ENCODE measurements at places on chromosomes 4 and X.

DNA sequence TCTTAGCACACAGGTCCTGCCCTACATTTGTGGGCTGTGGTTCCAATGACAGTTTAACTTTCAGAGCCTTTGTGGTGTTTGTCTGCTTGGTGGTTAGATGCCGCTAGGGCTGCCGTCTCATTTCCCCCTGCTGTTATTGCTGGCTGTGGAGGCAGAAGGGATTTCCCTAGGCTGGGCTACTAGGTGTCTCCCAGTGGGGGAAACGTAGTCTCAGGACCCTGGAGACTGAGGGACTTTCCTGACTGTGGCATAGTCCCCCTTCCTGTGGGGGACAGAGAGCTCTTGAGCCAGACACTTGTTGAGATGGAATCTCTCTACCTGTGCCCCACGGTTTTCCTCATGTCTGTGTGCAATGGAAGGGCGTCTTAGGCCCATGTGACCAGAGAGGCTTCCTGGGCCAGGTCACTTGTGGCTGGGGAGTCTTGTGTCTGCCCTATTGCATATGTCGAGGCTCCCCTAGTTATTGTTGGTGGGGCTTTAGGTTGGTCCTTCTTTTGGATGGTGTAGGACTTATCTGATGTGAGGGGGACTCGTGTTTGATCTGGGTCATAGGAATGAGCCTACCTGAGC is 68.2 kb downstream of the ARHGAP10 start:
- DNase-seq: peak; percentile 84

GRCh38 chr4:142262956-142263355 is 583.1 kb downstream of the INPP4B start:
- no peak for DNase-seq

DNA sequence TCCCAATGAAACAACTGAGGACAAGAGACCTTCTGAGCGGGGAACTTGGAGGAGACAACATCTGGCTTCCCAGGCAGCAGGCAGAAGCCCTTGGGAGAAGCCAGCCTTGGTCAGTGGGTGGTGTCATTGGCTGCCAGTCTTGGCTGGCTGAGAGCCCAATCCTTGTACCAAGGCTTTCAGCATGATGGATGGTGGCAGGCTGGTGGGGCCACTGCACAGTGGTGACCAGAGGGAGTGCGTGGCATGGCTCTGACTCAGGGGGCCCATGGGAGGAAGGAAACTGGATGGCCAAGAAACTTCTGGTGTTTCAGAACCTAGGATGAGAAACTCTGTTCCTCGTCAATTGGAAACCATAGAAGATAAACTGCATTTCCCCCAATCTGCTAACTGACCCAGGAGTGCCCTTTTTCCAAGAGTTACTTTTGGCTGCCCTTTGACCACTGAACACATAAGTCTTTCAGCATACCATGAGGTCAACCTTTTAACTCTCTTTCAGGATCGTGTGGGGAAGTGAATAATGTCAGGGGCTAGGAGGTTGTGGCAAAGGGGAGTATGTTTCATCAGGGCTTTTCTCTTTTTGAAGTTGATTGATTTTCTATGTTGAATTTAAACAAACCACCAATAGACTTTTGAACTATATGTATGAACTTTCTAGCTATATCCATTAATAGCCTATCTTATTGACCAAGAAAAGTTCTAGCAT is 60.9 kb downstream of the SOWAHB start:
- no peak for DNase-seq

DNA sequence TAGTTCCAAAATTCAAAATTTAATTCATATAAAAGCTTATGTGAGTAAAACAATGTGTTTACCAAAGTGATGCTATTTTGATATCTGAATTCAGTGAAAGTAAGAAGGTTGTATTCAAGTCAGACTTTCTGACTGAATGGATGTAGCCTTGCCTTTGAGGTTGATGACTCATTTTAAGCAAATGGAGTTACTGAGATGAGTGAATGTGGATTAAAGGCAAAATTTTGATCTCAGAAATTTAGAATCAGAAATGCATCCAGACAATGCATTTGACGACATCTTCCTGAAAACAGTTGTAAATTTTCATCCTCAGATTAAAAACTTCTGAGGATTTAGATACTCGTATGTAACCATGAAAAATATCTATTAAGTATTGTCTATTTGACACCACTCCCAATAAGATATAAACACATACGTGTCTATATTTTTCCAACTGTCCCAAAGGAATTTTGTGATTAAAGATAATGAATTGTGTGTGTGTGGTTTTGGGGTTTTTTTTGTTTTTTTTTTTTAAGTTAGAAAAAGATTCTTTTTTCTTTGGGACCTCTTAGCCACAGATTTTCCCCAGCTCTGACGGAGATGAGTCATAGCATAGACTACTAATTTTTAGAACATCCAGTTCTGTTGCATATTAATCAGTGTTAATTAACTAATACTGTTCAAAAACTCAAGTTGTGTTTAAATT is 34.4 kb downstream of the NFKB1 start:
- DNase-seq: no peak

DNA sequence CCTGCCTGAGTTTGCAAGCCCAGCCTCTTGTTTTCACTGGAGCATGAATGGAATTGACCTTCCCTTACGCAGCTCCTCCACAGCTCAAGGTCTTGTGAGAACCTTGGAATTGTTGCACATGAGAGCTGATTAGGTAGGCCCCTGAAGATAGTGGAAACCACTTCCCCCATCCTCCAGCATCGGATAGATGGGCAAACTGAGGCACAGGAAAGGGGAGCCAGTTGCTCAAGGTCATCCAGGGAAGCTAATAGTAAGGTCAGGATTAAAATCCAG is 27.2 kb downstream of the PJA1 start:
- DNase-seq: no peak

- no peak for DNase-seq
Measured at GRCh38 chr4:159016593-159017024, 86.3 kb upstream of the RAPGEF2 start.

DNA sequence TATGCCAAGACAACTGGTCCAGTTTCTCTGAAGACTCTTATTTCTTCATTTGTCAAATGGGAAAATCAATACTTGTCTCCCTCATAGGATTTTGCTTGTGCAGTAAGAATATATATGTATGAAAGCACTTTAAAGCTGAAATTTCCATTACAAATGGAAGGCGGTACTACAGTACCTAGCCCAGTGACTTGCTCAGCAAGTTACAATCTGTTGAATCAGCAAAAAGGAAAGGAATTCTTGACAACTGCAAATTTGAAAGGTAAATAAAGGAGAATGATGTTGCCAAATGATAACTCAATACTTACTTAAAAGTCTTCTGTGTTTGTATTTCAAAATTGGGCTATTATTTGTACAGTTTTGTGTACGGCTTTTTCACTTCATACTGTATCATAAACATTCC is 71.1 kb downstream of the PKD2 start:
- DNase-seq: no peak

DNA sequence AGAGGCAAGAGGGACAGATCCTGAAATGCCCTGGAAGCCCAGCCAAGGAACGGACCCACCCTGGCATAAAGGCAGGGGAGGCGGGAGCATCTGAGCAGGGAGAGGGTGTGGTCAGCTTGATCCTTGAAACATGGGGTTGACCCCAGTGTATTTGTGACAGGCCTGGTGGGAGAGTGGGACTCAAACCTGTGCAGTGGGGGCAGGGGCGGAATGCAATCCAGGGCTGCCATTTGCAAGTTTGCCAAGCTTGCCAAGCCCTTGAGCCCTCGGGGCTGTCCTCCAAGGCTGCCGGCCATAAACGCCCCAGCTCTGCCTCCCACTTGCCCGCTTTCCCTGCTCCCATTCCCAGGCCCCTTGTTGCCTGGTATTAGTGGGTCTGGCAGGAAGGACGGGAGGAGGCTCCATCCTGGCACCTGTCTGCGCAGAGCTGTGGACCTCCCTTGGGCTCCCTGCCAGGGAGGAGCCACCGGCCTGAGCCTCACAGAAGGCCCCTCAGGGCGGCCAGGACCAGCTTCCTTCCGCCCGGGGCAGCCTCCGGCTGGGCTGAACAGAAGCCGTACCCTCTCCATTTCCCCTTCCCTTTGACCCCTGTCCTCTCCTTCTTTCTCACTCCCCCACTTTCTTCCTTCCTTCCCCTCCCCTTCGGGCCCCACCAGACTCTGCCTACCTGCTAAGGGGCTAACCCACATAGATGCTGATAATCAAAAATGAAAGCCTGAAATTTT is 661 bp downstream of the S100P start:
- peak; percentile 49 for DNase-seq

- DNase-seq: no peak
Measured at GRCh38 chrX:140503714-140504351, 1.0 kb downstream of the SOX3 start.

GRCh38 chr4:40934676-40935075 is 184.9 kb downstream of the NSUN7 start:
- DNase-seq: no peak

DNA sequence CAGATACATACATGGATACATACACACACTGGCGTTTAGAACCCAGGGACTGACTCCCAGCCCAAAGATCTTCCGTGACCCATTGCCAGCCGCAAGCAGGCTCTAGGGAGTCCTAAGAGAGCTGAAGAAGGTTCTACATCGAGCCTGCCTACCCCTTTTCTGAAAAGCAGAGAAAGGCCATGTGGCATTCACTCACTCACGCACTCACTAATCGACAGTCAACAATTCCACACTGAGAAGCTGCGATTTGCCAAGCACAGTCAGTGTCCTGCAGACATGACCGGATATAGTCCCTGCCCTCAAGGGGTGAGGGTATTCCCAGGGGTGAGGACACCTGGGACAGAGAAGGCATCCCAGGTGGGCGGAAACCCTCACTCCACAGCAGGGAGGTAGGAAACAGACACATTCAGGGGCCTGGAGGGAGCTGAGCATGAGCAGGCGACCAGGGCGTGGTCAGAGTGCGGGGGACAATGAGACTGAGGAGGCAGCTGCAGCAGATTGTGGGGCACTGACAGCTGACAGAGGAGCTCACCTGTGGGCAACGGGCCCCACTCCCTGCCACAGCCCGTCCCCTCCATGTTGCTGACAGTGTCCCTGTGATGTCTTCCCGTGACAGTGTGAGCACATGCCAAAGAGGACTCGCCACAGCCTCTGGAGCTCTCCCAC is 13.2 kb upstream of the MAN2B2 start:
- no peak for DNase-seq

GRCh38 chr4:41154814-41155177 is 59.5 kb downstream of the APBB2 start:
- DNase-seq: no peak

- DNase-seq: no peak
Measured at GRCh38 chr4:46817806-46818205, 91.2 kb downstream of the COX7B2 start.

DNA sequence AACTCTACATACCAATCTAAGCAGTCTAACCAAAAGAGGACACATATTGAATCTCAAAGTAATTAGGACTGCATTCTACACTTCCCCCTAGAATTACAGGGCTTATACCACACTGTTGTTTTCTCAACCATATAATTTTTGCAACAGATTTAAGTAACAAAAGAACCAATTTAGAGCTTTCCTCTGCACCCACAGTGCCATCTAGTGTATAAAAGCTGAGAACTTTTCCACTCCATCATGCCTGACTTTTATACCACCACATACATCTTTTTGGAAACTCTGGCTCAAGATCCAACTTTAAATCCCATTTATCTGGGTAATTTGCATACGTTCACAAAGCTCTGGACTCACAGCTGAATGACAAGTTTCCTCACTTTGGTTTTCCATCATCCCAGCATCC is 99.5 kb downstream of the EFHC2 start:
- DNase-seq: no peak

DNA sequence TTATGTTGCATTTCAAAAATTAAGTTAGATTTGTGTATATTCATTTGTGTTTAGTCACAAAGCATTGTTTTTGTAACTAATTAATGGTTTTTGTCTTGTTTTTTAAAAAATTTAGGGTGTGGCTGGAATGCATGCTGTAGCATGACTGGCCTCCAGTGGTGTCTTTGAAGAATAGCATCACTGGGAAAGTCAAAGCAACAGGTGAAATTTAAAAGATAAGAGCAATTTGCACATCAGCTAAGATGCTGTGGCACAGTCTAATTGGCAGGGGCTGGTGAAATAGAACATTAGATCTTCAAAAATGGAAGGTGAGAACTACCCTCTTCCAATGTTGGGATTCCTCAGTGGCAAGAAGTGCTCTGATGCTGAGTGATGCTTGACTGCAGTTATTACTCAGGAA is 45.3 kb downstream of the ANK2 start:
- no peak for DNase-seq

DNA sequence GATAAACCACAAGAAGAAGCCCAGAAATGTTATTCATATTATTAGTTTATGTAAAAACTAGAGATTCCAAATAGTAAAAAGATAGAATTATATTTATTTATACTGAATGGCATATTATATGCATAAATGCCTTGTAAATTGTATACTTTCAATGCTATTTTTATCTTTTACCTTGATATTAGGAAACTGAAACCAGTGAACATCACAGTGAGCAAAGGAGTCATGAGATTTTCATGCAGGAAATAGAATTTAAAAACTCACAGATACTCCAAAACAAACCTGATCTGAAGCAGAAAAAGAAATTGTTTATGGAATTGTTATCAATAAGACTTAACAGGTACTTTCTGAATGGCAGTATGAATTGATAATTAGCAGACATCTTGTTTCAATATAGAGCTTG is 207.3 kb upstream of the CENPE start:
- DNase-seq: no peak

DNA sequence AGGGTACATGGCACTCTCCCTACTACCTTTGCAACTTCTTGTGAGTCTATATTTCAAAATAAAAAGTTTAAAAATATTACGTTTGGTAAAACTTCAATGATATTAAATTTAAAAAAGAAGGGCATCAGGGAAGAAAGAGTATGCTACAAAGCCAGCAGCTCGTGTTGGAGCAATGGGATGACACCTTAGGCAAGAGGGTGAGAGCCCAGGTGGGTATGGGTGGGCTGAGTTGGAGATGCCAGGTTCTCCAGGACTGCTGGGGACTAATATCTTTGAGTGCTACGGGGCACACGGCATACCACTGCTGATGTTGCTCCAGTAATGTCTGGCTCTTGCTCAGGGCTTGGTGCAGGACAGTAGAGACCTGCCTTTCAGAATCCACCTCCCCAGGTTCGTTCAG is 132.4 kb downstream of the EVC2 start:
- no peak for DNase-seq

DNA sequence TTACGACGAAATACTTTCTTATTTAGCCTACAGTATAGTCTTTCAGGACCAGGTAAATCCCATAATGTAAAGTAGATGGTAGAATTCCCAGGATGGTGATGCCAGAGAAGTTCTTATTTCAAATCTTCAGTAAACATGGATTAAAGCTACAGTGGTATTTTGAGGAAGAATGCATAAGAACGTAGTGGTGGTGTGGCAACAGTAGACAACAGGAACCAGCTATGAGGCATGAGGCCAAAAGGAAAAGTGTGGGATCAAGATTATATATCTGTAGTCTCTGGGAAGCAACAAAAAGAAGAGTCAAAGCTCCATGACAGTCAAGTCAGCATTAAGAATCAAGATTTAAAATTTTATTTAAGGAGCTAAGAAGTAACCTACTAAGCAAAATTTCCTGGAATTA is 60.2 kb downstream of the METTL14 start:
- DNase-seq: no peak

GRCh38 chr4:3362431-3363287 is 69.8 kb downstream of the RGS12 start:
- DNase-seq: no peak
